M059J (cell line): ENCODE measurements at places on chromosomes 7 and 10.
A peak's percentile ranks its signal among the peaks of the same experiment; 100 is the strongest.

DNA sequence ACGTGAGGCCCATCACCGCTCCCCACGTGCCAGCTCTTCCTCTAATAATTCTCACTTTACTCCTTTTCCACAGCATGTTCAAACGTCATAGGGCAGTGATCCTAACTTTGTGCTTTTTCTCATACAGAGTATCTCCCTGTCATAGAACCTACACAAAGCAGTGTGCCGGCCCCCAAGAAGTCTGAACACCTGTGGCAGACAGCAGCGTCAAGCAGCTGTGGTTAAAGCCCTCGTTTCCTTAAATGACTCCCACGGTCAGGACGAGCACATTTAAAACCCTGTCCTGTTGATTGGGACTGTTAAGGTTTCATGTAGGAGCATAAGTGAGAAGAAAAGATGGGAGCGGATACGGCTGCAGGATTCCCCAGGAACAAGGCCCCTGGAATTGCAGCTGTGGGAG, 267.2 kb downstream of the DIP2C start:
- DNase-seq: no peak

DNA sequence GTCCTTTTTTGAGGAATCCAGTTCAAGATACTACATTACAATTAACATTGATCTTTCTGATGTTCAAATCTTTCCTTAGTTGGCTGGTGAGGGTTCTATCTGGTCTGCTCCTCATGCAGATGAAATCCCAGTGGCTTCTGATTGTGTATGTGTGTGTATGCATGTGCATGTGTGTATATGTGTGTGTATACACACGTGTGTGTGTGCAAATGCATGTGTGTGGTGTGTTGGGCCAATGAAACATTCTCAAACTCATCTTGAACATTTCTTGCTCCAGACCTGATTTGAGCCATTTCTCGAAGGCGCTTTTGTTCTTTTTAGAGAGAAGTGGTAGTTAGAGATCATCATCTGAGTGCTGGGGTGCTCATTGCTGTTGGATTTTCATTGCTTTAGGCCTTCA, 113.9 kb downstream of the GLRX3 start:
- no peak for DNase-seq

DNA sequence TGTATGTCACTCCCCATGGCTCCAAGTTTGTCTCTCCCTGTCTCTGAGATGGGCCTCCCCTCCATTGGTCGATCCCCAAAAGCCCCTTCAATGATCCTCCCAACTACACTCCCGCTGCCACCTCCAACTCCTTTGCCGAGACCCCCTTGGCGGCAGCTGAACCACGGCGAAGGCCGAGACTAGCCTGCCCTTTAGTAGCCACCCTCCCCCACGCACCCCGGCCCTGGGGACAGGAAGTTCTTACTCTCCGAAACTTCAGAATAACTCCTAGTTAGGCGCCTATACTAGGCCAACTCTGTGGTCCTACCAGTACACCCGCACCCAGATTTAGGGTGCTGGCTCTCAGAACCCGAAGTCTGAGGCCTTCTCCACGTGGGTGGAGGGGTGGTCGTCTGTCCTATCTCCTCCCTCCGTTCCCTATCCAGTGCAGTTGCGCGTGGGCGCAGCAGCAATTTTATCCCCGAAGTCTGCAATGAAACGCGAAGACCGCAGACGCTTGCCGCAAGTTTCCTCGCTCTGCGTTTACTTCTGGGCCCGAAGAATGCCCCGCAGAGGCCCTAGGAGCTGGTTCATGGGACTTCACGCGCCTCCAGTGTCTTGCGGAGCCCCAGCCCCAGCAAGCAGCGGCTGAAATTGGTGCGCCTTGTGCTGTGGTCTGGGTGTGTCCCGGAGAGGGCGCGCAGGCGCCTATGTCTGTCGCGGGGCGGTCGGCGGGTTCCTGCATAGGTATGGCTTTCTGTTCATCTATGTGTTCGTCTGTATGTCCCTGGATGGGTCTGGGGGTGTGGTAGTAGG, 82.6 kb upstream of the SLF2 start:
- DNase-seq: no peak

- DNase-seq: no peak
Observed at GRCh38 chr10:128147064-128147463, 20.8 kb upstream of the MKI67 start.

DNA sequence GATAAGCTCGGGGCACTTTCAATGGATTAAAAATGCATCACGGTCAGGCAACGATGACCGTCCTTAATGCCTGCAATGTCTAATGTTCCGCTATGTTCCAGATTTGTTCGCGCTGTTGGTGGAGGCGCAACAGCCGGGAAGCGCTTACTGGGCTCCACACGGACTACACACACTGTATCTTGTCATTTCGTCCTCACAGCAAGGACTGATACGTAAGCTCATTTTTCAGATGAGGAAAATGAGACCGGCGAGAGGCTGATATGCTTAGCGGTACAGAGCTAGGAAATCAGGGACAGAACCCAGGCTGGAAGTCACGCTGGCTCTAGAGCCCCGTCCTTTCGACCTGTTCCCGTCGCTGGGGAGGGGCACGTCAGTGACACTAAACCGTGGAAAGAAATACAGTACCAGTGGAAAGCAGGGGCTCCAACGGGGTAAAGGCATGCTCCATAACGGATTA, 670 bp downstream of the TPK1 start:
- peak; percentile 34 for DNase-seq

DNA sequence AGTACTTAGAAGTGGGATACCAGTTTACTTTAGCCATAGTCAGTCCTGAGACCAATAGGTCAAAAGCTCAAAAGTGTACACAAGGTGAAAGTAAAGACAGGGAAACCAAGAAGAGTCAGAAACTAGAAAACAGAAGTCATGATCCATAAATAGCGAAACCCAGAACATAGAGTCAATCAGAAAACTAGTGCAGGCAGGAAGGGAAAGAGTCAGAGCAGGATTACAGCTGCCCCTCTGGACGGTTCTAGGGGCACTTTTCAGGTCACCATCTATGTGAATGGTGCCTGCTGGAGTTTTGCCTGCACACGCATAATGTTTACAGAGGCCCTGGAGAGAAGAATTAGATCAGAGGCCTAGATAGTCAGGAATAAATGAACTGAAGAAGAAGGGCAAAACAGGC, 22.4 kb upstream of the DMTF1 start:
- DNase-seq: no peak

DNA sequence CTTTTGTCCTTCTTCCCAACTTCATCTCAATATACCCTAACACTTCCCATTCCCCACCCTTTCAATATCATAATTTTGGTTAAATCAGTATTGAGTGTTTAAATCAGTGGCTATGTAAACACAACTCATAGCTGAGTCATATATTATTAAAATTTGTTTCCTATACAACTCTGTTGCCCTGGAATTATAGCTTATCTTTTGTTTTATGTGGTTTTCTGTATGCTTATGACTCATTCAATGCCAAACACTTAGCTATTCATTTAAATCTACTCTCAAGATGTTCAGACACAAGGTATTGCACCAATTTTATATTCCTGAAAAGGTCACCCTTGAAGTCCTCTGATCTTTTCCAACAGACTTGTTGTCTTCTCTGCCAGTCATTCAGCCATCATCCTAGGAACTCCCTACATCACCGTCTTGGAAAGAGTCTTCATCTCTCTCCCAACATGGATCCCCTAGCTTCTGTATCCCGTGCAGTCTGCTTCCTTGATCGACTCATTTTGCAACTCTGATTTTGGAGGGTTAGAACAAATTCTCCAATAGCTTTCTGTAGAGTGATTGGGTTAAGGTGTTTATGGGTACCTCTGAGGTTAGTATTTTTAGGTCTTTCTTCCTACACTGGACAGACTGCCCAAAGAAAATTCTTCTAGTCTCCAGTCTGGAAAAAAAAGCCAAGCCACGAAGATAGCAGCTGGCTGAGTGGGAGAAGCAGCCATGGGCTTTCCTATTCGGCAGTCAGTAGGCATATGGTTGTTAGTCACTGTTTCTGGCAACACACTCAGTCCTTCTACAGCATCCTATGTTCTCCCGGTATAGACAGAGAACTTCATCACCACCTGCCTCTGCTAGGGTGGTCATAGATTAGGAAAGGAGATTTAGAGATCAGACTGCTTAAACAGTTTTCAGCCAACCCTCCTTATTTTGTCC, 102.1 kb downstream of the CRPPA start:
- peak; percentile 73 for DNase-seq

DNA sequence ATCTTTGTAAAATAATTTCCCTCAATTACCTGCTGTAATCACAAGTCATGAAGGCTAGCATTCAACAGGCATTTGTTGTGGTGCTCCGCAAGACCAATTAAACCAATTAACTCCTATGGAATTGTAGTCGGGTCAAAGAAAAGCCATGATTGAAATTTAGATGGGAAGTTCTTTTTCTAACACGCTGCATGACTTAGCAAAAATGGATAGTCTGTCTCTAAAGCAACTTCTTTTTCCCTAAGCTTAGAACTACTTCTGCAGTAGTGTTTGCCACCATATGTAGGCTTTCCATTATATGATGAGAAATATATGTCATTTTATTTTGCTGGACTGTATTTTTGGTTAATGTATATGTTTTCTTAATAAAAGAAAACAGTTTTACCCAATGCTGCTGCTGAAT, 119.1 kb downstream of the TSPAN12 start:
- no peak for DNase-seq

DNA sequence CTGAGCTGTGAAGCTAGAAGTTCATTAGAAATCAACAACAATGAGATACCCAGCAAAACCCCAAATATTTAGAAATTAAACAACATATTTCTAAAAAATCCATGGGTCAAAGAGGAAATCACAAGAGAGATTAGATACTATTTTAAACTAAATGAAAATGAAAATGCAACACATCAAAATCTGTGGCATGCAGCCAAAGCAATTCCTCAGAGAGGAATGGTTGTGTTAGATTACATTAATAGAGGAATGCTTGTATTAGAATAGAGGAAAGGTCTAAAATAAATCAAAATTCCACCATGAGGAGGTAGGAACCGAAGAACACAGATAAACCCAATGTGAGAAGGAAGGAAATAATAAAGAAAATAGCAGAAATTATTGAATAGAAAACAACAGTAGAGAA, 642.1 kb upstream of the GALNT17 start:
- DNase-seq: no peak

DNA sequence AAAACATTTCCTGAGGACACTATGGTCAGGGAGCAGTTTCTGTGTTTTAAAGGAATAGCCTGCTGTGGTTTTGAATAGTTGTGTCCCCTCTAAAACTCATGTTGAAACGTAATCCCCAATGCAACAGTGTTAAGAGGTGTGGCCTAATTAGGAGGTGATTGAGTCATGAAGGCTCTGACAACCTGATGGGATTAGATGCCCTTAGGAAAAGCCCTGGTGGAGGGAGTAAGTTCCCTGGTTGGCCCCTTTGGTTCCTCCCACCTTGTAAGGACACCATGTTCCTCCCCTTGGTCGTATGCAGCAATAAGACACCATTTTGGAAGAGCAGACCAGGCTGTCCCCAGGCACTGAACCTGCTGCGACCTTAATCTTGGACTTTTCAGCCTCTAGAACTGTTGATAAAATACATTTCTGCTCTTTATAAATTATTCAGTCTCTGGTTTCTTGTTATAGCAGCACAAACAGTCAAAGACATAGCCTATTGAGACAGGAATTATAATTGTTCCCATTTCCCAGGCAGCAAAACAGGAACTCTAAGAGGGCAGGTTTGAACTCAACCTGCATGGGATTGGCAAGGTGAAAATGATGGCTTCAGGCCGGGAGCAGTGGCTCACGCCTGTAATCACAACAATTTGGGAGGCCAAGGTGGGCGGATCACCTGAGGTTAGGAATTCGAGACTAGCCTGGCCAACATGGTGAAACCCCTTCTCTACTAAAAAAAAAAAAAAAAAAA, 20.5 kb upstream of the TNS3 start:
- DNase-seq: peak; percentile 89

- peak; percentile 56 for DNase-seq
Observed at GRCh38 chr10:124351481-124352220, 67.1 kb downstream of the OAT start.

DNA sequence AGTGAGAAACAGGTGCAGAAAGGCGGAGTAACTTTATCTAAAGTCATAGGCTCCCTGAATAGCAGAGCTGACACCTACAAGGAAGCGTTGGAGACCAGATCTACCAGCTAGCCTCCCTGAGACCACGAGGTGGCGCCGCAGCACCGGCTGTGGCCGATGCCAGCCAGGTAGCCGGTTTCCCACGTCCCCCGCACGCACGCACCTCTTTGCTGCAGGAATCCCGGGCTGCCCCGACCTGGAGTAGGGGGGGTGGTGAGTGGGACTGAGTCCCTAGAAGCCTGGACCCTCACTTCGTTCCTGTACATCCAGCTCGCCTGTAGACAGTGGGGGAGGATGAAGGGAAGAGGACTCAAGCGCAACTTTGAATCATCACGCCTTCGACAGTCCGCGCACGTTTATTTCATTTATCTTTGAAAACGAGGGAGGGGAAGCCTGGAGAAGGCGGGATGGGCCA, 3.7 kb downstream of the ELOVL3 start:
- DNase-seq: peak; percentile 78

DNA sequence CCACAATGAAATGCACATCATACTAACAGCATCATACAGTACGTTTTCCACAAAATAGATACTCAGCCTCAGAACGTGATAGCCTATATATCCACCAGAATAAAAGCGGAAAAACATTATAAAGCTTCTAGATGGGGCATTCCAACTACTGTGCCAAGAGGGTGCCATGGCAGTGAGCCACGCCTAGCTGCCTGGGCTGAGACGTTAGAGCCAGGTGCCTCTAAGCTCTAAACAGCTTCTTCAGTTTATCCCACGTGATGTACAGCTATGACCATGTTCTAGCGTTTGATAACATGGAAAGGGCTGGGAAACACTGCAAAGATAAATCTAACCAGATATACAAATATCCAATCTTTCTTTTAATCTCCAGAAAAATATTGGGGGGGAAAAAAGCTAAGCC, 17.8 kb downstream of the USP6NL start:
- no peak for DNase-seq

DNA sequence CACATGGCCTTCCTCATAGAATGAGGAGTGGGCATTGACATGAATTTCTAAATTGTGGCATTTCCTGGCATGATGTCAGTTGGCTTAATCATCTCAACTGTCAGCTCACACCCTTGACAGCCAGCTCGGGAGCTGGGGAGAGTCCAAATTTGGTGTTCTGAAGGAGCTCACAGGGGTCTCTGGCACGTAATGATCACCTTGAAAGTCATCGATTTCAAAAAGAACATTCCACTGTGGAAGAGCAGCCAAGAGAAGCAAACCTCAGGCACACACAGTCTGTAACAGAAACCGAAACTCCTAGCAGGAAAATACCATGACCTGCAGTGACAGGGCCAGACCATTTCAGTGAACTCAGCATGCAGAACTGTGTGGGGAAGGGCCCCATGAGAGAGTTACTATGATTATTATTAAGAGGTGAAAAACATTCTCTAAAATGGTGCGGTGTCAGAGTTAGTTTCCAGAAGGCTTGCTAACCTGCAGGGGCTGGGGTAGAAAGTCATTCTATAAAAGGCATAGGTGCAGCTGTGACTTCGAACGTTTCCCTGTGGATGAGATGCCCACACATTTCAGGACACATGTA, 26.4 kb upstream of the KLF6 start:
- peak; percentile 76 for DNase-seq

DNA sequence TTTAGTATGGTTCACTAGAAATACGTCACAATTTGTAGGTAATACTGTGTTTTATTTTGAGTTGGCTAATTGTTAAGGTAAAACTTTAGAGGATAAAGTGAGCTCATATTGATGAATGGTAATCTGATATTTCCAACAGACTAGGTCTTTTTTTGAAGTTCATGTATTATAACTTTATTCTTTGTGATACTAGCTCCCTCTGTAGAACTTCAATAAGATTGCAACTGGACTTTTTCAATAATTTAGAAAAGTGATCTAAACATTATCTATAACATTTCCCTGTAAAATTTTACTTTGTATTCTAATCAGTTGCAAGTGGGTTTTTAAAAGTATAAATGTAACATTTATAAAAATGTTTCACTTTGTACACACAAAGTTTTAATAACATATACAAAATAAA, 83.5 kb downstream of the ADK start:
- peak; percentile 7 for DNase-seq
